MCF 10A (cell line): ENCODE measurements at places on chromosomes 12 and 14. TPM values are rescaled to one million over a fixed set of nuclear protein-coding genes. Genes with fewer than 3 reads are reported as not detected.
A peak's percentile ranks its signal among the peaks of the same experiment; 100 is the strongest.

- no peak overlapping the region for H3K4me3 ChIP-seq
- no peaks in the 10 kb centered on the region for H3K27me3 ChIP-seq
- no peak overlapping the region for H3K27ac ChIP-seq
Observed at GRCh38 chr14:84064316-84065125, 1465.4 kb upstream of the FLRT2 start.

DNA sequence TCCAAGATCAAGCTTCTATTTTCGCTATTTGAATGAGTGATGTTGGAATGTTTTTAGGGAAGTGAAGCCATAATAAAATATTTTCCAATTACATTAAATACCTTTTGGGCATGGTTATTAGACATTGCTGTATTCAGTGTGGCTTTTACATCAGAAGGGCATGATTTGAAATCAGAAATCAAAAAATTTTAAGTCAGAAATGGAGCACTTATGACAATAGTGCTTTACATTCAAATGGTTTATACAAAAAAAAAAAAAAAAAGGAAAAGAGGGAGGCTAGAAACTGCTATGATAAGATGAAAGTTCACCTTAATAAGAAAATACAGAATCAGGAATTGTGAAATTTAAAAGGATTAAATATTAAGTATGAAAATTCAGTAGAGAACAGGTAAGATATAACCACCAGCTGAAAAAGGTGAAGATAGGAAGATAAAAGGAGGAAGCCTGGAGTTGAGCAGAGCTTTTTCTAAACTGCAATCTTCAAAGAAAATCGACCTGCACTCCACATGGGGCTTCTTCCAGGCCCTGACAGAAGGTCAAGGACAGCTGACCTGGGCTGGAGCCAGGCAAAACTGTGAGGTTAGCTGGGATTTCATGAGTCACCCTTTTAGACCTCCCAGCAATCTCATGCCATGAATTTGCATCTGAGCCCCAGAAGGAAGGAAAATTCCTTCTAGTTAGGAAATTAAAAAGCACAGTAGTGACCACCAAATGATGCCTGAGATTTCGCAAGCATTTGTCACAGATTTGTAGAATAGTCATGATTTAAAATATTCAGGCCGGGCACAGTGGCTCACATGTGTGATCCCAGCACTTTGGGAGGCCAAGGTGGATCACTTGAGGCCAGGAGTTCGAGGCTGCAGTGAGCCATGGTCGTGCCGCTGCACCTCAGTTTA lies 23.4 kb upstream of the BMP4 start:
- H3K36me3 ChIP-seq, result no peaks in the 10 kb centered on the region
- H3K4me3 ChIP-seq, result no peak overlapping the region
- no peak overlapping the region for H3K27ac ChIP-seq
- no peaks in the 10 kb centered on the region for H3K27me3 ChIP-seq
- no peaks in the 10 kb centered on the region for H3K4me1 ChIP-seq

DNA sequence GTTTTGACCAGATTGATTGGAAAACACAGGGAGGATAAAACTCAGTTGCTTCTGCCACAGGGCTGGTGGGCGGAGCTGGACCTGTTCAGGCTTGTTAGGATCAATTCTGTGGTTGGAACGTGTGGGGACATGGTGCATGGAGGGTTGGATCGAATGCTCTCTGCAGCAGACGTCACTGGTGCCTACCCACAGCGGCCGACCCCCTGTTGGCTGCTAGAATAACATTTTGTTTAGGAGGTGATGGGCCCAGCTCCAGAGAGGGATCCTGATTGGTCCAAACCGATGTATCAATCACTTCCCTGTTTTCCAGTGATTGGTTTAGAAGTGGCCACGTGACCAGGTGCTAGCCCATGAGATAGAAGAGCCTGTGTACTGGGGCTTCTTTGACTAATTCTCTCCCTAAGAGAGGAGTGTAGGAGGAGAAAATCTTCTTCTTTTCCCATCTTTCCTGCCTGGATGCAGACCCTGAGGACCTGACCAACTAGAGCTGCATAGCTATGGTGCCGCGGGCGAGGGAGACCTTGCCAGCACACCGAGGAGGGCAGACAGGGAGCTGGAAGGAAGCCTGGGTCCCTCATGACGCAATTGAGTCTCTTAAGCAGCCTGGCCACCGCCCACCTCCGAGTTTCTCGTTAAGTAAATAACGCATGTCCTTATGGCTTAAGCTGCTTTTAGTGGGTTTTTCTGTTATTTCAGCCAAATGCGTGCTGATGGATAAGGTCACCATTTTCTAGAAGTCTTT lies 163.5 kb downstream of the AACS start:
- no peaks in the 10 kb centered on the region for H3K4me1 ChIP-seq
- DNase-seq, result peak; percentile 28
- no peaks in the 10 kb centered on the region for H3K36me3 ChIP-seq
- H3K27ac ChIP-seq, result no peak overlapping the region
- no peak overlapping the region for H3K4me3 ChIP-seq

- H3K4me3 ChIP-seq, result no peak overlapping the region
- H3K4me1 ChIP-seq, result no peaks in the 10 kb centered on the region
- no peaks in the 10 kb centered on the region for H3K27me3 ChIP-seq
Observed at GRCh38 chr12:92408072-92408900, 262.6 kb upstream of the BTG1 start.

- H3K36me3 ChIP-seq, result peaks cover 11% of the 10 kb centered on the region
- no peaks in the 10 kb centered on the region for H3K4me1 ChIP-seq
- no peak overlapping the region for H3K27ac ChIP-seq
- no peaks in the 10 kb centered on the region for H3K27me3 ChIP-seq
- H3K4me3 ChIP-seq, result no peak overlapping the region
- no peak for DNase-seq
Observed at GRCh38 chr14:105273062-105273461, 24.7 kb downstream of the BTBD6 start.

DNA sequence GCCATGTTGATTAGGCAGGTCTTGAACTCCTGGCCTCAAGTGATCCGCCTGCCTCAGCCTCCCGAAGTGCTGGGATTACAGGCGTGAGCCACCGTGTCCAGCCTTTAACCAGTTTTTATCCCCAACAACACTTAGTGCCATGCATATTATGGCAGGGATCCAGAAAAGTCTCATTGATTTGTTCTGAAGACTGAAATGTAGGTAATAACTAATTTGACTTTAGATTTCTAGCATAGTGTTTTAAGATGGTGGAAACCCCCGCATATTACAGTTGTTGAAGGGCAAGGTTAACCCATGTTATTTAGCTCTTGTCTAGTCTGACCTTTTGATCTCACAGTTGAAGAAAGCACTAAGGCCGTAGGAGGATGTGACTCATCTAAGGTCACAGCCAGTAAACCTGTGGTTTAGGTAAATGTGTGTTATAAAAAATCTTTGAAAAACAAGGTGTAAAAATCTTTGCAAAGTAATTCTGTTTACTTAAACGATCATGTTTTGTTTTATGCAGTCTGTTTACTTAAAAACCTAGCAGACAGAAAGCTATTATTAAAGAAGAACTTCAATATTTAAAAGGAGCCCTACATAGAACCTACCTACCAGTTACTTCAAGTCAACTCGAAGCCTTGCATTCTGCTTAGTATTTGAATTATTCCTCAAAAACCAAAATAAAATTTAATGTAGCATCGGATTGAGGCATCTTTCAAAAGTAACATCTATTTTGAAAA lies 24.8 kb downstream of the BICDL1 start:
- no peaks in the 10 kb centered on the region for H3K36me3 ChIP-seq
- DNase-seq, result peak; percentile 60
- H3K4me3 ChIP-seq, result no peak overlapping the region
- H3K4me1 ChIP-seq, result peaks cover 7% of the 10 kb centered on the region
- no peaks in the 10 kb centered on the region for H3K27me3 ChIP-seq

GRCh38 chr14:61077951-61078720 lies 97.1 kb downstream of the SLC38A6 start:
- H3K27me3 ChIP-seq, result no peaks in the 10 kb centered on the region
- H3K36me3 ChIP-seq, result peaks cover 6% of the 10 kb centered on the region
- H3K4me1 ChIP-seq, result peaks cover 17% of the 10 kb centered on the region
- H3K4me3 ChIP-seq, result no peak overlapping the region
- peak; percentile 67 for DNase-seq
- H3K27ac ChIP-seq, result peak overlapping the region; percentile 8

DNA sequence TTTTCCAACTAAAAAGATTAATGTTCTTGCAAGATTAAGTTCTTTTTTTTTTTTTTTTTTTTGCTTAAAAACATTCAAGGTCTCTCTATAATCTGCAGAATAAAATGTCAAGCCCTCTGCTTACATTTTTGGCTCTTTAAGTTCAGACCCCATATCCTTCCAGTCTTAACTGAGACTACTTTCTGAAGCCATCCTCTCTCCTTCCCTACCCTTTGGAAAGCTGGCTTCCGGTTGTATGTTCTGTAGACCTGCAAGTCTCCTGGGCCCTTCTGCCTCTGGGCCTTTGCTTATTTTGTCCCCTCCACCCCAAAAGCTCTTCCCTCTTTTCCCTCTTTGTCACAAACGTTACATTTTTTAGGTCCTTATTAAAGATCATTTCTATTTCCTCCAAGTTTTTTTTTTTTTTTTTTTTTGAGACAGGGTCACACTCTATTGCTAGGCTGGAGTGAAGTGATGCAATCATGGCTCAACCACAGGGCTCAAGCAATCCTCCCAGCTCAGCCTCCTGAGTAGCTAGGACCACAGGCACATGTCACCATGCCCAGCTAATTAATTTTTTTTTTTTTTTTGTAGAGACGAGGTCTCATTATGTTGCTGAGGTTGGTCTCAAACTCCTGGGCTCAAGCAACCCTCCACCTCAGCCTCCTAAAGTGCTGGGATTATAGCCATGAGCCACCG lies 46.5 kb downstream of the PTPRB start:
- H3K4me3 ChIP-seq, result no peak overlapping the region
- DNase-seq, result no peak
- H3K36me3 ChIP-seq, result no peaks in the 10 kb centered on the region
- no peaks in the 10 kb centered on the region for H3K27me3 ChIP-seq
- no peak overlapping the region for H3K27ac ChIP-seq
- no peaks in the 10 kb centered on the region for H3K4me1 ChIP-seq

GRCh38 chr12:27555925-27556778 lies 32.1 kb downstream of the PPFIBP1 start:
- no peaks in the 10 kb centered on the region for H3K27me3 ChIP-seq
- peaks cover 33% of the 10 kb centered on the region for H3K4me1 ChIP-seq
- peak; percentile 28 for DNase-seq
- no peaks in the 10 kb centered on the region for H3K36me3 ChIP-seq
- peak overlapping the region; percentile 90 for H3K27ac ChIP-seq

DNA sequence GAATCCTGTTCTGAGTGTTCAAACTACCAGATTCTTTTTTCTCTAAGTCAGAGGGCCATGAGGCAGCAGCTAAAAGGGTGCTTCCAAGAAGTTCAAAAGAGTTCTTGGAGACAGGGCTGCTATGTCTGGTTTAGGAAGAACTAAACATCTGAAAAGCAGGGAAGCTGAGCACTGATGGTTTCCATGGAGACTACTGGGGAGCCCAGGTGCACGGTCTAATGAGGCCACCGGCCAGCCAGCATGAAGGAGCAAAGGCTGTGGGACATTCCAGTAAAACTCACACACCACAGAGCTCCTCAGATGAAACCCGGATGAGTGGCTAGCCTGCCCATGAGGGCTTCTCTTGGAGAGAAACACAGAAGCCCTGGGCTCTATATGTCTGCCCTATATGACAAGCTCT lies 97.3 kb downstream of the KCNK10 start:
- peaks cover 32% of the 10 kb centered on the region for H3K27me3 ChIP-seq
- H3K27ac ChIP-seq, result no peak overlapping the region
- DNase-seq, result no peak
- H3K36me3 ChIP-seq, result no peaks in the 10 kb centered on the region

DNA sequence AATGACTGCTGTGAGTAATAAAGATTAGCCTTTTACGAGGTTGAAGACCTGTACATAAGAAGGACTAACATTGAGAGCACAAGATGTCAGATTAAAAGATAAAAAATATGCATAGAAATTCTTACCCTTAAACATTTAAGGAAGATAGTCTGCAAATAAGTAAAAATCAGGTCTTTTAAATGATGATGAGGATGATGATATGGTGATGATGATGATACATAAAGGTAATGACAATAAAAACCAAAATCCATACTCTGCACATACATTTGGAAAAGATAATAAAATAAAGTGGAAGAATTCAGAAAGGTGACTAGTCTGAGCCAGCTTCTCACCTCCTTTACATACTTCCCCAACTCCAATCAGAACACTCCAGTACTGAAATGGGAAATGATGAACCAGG lies 124.5 kb downstream of the PTCSC3 start:
- no peak overlapping the region for H3K4me3 ChIP-seq
- no peaks in the 10 kb centered on the region for H3K27me3 ChIP-seq
- peaks cover 11% of the 10 kb centered on the region for H3K4me1 ChIP-seq
- H3K27ac ChIP-seq, result no peak overlapping the region

DNA sequence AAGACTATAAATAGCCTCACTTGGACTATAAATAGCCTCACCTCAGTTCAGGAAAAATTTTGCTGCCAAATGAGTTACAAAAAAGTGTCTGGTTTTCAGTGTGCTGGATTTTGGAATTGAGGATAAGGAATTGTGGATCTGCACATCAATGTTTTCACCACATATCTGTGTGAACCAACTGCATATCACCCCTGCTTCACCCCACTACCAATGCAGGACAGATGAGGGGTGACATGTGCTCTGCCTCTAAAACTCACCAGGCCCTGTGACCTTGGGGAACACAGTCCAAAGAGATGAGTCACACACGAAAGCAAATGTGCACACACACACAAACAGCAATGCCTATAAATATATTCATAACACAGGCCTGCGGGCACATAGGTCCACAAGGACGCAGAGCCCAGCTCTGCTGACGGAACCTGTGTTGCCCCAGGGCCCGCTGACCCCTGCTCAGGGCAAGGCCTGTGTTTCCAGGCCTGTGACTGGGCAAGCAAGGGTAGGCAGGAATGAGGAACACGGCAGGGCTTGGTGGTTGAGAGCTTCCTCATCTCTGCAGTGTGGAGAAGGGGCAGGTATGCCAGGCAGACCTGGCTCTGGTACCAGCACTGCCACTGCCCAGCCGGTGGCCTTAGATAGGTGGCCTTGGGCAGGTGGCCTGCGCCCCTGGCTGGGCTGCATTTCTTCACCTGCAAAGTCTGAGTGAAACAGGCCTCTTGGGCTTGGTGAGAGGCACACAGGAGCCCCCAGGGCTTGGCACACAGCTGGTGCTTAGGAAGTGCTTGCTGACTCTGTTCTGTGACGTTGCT lies 82.4 kb downstream of the ARL6IP4 start:
- no peaks in the 10 kb centered on the region for H3K36me3 ChIP-seq
- H3K27ac ChIP-seq, result peak overlapping the region; percentile 12
- H3K4me3 ChIP-seq, result no peak overlapping the region
- peak; percentile 73 for DNase-seq
- H3K27me3 ChIP-seq, result no peaks in the 10 kb centered on the region
- peaks cover 8% of the 10 kb centered on the region for H3K4me1 ChIP-seq

- no peaks in the 10 kb centered on the region for H3K36me3 ChIP-seq
- H3K27me3 ChIP-seq, result peaks cover 44% of the 10 kb centered on the region
- H3K4me1 ChIP-seq, result no peaks in the 10 kb centered on the region
- H3K27ac ChIP-seq, result no peak overlapping the region
Observed at GRCh38 chr12:90999966-91000365, 4.8 kb downstream of the EPYC start.

DNA sequence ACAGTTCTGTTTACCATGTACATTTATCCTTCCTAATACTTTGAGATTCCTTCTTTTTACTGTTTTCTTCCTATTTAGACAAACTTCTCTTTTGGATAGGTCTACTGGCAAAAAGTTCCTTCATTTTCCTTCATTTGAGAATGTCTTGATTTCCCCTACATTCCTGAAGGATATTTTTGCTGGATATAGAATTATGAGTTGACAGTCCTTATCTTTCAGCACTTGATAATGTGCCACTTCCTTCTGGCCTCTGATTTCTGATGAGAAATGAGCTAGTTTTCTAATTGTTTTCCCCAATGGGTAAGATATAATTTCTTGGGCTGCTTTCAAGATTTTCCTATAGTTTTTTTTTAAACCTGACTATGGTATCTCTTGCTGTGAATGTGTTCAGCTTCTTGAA lies 75.6 kb downstream of the CEP83 start:
- peaks cover 13% of the 10 kb centered on the region for H3K36me3 ChIP-seq
- no peak overlapping the region for H3K4me3 ChIP-seq
- no peak overlapping the region for H3K27ac ChIP-seq
- DNase-seq, result no peak

The TEX52 gene
- not detected in 2 replicates for total RNA-seq

The BAZ1A gene
- total RNA-seq, result 33.3 and 44.6 TPM in 2 replicates

The TMEM229B gene
- total RNA-seq, result 0.17 and 0.37 TPM in 2 replicates

The ADAM21 gene
- total RNA-seq, result 0.37 and 0.59 TPM in 2 replicates

The SPX gene
- total RNA-seq, result 154 and 203 TPM in 2 replicates
